Large intestine (tissue), 12 donors: ENCODE measurements at places on chromosomes 11 and 22. TPM values are rescaled to one million over a fixed set of nuclear protein-coding genes. Genes with fewer than 3 reads are reported as not detected.

DNA sequence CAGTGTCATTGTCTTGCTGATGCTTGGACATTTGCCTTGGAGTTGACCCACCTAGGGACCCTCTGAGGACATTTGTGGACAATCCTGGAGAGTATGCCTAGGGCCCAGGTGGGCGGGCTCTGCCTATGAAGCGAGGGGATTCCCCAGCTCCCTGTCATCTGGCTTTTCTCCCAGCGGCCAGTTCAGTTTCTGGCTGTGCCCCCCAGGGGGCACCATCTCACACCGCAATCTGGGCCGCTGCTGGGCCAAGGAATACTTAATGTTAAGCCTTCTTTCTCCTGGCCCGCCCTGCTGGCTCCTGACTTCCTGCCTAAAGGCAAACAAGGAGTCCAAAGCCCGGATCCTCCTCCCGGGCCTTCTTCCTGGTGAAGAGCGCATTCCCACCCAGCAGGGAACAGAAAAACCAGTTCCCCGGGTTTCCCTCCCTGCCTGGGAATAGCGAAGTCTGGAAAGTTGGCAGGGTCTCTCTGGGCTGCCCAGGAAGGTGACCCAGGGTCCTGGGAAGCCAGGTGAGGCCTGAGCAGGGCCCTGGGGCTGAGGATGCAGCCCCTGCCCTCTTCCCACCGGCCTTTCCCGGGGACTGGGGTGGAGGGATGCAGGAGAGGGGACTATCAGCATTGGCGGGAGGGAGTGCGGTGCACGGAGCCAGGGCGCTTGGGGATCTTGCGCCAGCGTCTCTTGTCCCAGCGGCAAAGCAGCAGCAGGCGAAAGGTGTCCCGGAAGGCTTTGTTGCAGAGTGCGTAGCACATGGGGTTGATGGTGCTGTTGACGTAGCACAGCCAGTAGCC is 11.9 kb downstream of the CHRM1 start:
- H3K36me3 ChIP-seq: no peaks in the 10 kb centered on the region
- peak; percentile 78 for DNase-seq
- no peaks in the 10 kb centered on the region for H3K27me3 ChIP-seq
- H3K4me3 ChIP-seq: no peak overlapping the region

Gene RBX1
- 44.9 TPM for polyA plus RNA-seq

DNA sequence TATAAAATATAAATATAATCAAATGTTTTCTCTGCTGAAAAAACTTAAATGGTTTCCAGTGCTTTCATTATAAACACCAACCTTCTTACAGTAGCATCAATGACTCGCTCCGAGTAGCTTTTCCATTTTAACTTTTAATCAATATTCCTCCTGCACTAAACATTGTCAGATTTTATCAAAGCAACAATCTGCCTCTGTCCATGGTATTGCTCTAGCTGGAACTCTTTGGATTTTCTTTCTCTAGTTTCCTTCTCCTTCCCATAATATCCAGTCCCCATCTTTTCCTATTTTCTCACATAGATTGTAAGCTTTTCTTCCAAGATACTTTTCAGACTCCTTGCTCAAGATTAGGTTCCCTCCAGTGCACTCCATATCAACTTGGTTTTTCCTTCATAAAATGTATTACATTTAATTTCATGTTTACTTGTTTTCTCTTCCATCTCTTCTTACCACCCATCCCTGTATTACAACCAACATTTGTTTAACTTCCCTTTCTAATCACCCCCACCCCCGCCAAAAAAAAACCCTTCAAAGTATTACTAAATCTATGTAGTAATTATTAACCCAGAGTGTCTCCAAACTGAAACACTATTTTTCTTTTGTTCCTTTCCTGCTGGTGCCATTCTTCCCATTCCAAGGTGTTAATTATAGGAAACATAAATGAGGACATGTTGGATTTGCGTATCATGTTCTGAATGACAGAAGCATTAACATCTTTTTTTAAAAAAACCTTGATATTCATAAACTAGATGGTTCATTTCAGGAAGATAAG is 716.5 kb downstream of the NELL1 start:
- no peak for DNase-seq
- no peaks in the 10 kb centered on the region for H3K36me3 ChIP-seq
- no peak overlapping the region for H3K27ac ChIP-seq
- no peaks in the 10 kb centered on the region for H3K27me3 ChIP-seq
- no peak overlapping the region for H3K4me3 ChIP-seq
- H3K4me1 ChIP-seq: no peaks in the 10 kb centered on the region

- no peaks in the 10 kb centered on the region for H3K36me3 ChIP-seq
- H3K27me3 ChIP-seq: peaks cover 2% of the 10 kb centered on the region
- H3K4me1 ChIP-seq: no peaks in the 10 kb centered on the region
- no peak for DNase-seq
These were observed 72.7 kb downstream of the FEZ1 start for GRCh38 chr11:125423247-125423849.

Gene SCGB2A2
- polyA plus RNA-seq: not detected

Gene VSIG2
- 5.0 TPM for polyA plus RNA-seq

GRCh38 chr22:41925783-41926460 is 684 bp downstream of the TNFRSF13C start:
- H3K27me3 ChIP-seq: peaks cover 41% of the 10 kb centered on the region
- H3K4me1 ChIP-seq: peaks cover 2% of the 10 kb centered on the region
- DNase-seq: peak; percentile 50
- H3K27ac ChIP-seq: no peak overlapping the region

DNA sequence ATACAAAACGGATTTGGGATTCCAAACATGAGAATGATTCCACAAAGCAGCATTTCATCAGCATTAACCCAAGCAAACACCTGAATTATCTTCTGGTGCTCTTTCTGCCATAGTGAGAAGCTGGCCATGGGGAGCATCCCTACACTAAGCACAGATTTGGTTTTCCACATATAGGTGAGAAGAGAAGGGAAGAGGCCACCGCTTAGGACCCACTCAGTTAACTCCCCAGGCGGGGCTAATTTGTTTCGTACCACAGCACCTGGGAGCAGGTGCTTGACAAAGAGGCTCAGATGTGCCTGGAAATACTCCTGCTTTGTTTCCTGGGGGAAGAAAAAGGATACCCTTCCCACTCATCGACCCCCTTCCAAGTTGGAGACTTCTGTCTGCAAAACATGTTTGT is 64.2 kb downstream of the RAB30 start:
- H3K4me3 ChIP-seq: no peak overlapping the region
- peaks cover 12% of the 10 kb centered on the region for H3K4me1 ChIP-seq

DNA sequence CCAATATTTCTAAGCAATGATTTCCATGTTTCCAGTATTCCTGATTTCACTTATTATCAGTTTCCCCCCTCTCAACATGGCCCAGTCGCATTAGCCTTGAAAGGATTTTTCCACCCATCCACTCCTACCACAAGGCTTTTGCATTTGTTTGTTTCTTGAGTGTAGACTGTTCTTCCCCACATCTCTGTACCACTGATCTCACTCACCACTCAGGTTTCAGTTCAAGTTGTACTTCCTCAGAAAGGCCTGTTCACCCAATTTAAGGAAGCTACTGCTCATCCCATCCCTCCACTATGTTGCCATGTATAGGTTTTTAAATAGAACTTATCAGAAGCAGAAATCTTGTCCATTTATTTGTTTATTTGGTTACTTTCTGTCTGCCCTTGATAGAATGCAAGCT is 472.3 kb downstream of the FAM181B start:
- no peaks in the 10 kb centered on the region for H3K4me1 ChIP-seq
- H3K36me3 ChIP-seq: no peaks in the 10 kb centered on the region
- H3K27ac ChIP-seq: no peak overlapping the region

Gene C11orf97
- not detected for polyA plus RNA-seq

GRCh38 chr11:44389963-44390605 is 80.1 kb upstream of the ALX4 start:
- no peak for DNase-seq
- H3K27ac ChIP-seq: no peak overlapping the region
- no peak overlapping the region for H3K4me3 ChIP-seq
- no peaks in the 10 kb centered on the region for H3K36me3 ChIP-seq

- no peak overlapping the region for H3K4me3 ChIP-seq
- H3K4me1 ChIP-seq: no peaks in the 10 kb centered on the region
- no peak overlapping the region for H3K27ac ChIP-seq
These were observed 10.6 kb downstream of the NCAM1 start for GRCh38 chr11:112971827-112972226.

- peak overlapping the region; percentile 54 for H3K4me3 ChIP-seq
- peaks cover 8% of the 10 kb centered on the region for H3K4me1 ChIP-seq
- peak overlapping the region; percentile 87 for H3K27ac ChIP-seq
- no peaks in the 10 kb centered on the region for H3K27me3 ChIP-seq
- no peak for DNase-seq
These were observed 1.0 kb upstream of the PRDM10 start for GRCh38 chr11:130003717-130004001.

DNA sequence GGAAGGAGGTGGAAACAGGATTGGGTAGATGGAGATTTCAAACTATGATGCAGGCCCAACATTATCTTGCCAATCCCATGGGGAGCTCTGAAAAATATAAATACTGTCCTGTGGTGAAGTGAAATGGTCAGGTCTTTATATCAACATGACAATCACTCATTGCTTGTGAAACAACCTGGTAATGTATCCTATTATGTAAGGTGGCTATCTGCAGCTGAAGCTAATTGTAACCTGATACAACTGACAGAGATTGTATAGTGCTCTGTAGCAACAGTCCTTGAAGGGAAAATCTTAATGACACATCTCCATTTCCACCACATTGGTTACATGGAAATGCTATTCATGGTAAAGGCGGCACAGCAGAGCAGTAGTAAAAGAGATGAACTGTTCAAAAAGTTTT is 20.7 kb upstream of the CHORDC1 start:
- H3K4me1 ChIP-seq: no peaks in the 10 kb centered on the region
- H3K4me3 ChIP-seq: no peak overlapping the region
- no peak for DNase-seq
- H3K36me3 ChIP-seq: no peaks in the 10 kb centered on the region
- no peaks in the 10 kb centered on the region for H3K27me3 ChIP-seq

Gene LRRC75B
- 36.6 TPM for polyA plus RNA-seq

Gene BIRC2
- polyA plus RNA-seq: 60.9 TPM

DNA sequence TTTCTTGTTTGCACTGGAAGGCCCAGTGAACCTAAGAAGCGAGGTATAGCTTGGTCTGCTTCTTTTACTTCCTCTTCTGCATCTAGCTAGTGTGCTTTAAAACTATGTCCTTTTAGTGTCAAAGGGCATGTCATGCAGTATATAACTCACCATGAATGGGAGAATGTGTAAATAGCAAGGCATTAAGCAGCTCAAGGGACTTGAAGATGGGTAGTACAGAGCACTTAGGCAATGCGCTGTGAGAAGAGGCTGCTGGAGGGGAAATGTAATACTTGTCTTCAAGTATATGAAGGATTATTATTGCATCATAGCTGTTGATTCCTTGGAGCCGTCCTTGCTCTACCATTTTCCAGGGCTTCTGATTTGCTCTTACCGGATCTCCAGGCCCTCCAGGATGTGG is 7.6 kb downstream of the MAML2 start:
- no peaks in the 10 kb centered on the region for H3K36me3 ChIP-seq
- H3K27ac ChIP-seq: no peak overlapping the region
- DNase-seq: no peak
- H3K27me3 ChIP-seq: no peaks in the 10 kb centered on the region

GRCh38 chr11:11960687-11961086 is 47.7 kb downstream of the DKK3 start:
- no peak overlapping the region for H3K27ac ChIP-seq
- no peaks in the 10 kb centered on the region for H3K4me1 ChIP-seq
- H3K27me3 ChIP-seq: peaks cover 2% of the 10 kb centered on the region
- no peak for DNase-seq

Gene GRM5
- polyA plus RNA-seq: 0.06 TPM

Gene MIF
- 533 TPM for polyA plus RNA-seq

DNA sequence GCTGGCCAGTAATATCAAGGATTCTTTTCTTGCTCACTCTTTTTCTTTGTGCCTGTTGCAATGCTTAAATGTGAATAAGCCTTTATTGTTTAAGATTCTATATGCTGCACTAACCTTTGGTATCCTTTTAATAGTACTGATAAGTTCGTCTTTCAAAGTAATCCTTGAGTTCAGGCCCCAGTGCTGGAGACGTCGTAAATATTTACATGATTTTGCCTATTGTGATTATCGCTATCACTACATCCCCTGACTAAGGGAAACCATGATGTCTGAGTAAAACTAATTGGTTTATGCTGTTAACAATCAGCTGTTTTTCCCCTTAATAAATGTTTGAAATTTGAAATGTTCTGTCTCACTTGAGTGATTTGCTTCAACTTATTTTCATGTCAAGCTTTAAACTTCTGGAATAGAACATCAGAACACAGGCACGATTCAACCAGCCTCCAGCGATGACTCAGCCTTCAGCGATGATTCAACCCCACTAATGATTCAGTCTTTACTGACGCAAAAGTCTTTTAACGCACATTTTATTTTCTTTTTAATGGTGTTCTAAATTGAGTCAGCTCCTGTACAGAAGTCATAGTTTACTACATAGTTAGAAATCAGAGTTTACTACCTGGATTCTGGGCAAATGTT is 3.9 kb downstream of the HTATIP2 start:
- H3K36me3 ChIP-seq: no peaks in the 10 kb centered on the region
- peaks cover 5% of the 10 kb centered on the region for H3K4me1 ChIP-seq
- H3K27me3 ChIP-seq: no peaks in the 10 kb centered on the region
- no peak overlapping the region for H3K4me3 ChIP-seq
- DNase-seq: peak; percentile 62

Gene NRIP3
- 0.78 TPM for polyA plus RNA-seq

- peaks cover 5% of the 10 kb centered on the region for H3K36me3 ChIP-seq
- no peak for DNase-seq
- H3K4me3 ChIP-seq: no peak overlapping the region
- no peaks in the 10 kb centered on the region for H3K4me1 ChIP-seq
- no peaks in the 10 kb centered on the region for H3K27me3 ChIP-seq
These were observed 24.9 kb downstream of the CTSC start for GRCh38 chr11:88312628-88313027.
